ENCODE measurements at places on chromosomes 1 and 21.

GRCh38 chr1:85606414-85606800 is 25.8 kb downstream of the CCN1 start:
- ATAC-seq = no peak

GRCh38 chr1:19619697-19620384 is 24.3 kb upstream of the NBL1 start:
- ATAC-seq = no peak

DNA sequence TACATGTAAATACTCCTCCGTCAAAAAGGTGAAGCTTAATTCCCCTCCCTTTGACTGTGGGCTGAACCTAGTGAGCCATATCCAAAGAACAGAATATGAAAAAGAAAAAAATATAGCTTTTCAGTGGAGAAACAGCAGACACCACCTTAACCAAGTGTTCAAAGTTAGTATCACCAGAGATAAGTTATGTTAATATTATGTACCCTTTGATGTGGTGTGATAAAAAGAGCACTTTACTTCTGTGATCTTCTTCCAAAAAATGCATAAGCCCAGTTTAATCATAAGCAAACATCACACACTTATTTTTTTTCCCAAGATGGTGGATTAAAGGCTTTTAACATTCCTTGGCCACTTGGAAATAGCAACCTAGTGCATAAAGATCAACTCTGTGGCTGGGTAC is 79.4 kb downstream of the SEC16B start:
- ATAC-seq = no peak

- ATAC-seq = no peak
Observed at GRCh38 chr1:222418654-222419053, 129.2 kb downstream of the HHIPL2 start.

GRCh38 chr1:76379506-76379905 is 305.0 kb downstream of the ST6GALNAC3 start:
- ATAC-seq = no peak

GRCh38 chr1:81364088-81364487 is 436.6 kb upstream of the ADGRL2 start:
- ATAC-seq = no peak

DNA sequence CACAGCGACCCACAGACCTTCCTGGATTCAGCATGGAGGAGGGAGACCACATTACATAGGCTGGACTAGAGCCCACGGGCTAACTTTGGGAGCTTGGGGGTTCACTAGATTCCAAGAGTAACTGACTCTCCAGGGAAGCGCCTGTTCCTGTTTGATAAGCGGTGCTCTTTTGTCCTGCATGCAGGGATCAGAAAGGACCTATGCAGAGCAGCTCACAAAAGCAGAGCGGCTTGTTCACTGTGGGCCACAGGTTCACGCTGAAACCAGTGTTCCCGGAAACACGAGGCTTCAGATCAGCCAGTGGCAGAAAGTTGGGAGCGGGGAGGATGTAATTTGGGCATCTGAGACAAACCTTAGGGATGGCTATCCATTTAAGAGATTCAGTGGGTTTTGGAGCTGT is 403.9 kb downstream of the PCP4 start:
- ATAC-seq = no peak

DNA sequence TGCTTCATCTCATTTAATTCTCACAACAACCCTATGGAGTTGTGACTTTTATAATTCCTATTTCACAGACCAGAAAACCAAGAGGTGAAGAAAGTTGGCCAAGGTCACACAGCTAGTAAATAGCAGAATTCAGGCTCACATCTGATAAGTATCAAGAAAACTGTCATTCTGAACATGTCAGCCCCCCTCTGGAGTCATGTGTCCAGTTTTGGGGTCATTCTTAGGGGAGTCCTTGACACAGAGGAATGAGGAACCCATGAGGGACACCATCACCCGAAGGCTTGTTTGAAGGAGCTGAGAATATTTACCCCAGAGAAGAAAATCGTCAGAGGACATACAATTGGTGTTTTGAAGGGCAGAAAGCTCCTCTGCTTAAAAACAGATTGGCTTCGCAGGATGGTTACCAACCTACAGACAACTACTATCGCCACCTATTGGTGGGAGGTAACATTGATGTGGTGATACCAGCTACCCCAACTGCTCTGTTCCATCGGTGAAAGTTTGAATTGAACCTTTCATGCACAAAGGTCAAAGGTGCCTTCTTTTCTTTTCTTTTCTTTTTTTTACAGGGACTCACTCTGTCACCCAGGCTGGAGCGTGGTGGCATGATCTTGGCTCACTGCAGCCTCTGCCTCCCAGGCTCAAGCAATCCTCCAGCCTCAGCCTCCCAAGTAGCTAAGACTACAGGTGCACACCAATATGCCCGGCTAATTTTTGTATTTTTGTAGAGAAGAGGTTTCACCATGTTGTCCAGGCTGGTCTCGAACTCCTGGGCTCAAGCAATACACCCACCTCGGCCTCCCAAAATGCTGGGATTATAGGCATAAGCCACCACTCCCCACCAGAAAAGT is 31.3 kb downstream of the NCMAP start:
- ATAC-seq = peak; percentile 98

DNA sequence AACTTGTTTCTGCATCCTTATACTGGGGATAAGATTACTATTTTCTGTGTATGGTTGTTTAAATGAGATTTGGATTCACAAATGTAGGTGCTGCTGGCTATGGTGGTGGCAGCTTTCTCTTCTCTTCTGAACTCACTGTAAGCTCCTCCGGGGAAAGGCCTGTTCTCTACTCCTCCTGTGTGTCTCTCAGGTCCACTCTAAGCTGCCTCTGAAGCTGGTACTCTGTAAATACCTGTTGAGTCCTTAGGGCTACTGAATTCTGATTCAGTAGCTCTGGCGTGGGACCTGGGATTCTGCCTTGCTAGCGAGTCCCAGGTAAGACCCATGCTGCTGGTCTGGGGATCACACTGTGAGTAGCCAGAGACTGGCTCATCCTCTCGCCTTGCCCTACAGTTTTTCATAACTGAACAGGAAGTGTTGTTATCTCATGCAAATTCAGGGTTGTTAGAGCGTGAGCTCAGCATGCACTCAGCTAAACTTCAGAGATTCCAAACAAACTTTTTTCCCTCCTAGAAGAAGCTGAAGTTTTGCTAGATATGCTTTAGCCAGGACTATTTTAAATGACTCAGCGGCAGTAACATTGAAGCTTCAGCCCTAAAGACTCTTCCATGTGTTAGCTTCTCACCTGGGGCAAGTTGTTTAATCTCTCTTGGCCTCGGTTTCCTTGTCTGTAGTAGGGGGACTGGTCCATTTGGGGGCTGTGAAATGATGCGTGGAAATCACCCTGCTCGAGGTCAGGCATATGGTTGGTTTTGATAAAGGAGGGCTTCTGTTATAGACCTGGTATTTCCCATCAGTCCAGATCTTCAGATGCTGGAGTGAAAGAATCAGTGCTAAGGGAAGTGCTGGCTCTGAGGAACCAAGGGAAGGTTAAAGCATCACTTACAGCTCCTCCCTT is 271.5 kb upstream of the TMEM51 start:
- no peak for ATAC-seq

DNA sequence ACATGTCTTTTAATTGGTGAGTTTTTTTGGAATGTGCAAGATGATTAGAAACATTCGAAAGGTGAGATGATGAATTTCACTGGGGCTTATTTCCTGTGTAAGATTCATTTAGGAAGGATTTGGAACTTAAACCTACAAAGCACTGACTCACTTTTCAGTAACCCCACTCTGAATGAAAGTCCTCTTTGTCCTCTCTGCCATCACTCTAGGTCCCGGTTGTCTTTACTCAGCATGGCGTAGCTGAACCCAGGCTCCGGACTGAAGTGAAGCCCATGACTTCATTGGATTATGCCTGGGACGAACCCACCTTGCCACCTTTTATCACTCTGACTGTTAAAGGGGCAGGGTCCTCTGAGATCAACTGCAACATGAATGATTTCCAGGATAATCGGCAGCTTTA is 139.4 kb downstream of the VPS13D start:
- ATAC-seq = no peak

GRCh38 chr1:167762061-167762746 is 40.4 kb downstream of the MPZL1 start:
- no peak for ATAC-seq

DNA sequence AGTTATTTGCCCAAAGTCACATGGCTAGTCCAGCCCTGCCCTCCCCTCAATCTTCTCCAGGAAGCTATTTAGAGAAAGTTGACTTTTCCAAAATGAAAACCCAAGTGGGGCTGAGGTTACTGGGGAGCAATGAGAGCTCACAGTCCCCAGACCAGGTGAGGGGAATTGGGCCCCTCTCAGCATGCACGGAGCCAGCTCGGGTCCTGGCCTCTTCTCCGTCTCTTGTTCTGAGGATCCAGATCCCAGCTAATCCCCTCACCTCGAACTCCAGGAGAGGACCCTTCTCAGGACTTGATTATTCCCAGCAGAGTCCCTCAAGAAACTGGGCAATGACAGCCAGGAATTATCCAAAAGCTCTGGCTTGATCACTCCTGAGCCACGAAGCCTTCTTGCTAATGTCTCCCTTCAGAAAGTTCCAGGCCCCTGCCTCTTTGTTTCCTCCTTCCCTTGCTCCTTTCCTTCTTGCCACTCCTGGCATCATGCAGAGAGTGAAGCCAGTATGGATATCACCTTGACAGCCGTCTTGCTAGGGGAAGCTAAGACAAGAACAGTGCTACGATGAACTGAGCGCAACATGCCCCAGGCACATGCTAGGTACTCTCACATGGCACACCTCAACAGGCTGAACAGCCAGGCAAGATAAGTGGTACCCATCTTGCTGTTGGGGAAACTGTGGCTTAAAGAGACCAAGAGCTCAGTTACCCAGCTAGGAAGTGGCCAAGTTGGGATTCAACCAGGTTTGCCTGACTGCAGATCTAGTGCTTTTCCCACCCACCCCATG is 51.9 kb downstream of the KLHDC7A start:
- ATAC-seq = no peak

DNA sequence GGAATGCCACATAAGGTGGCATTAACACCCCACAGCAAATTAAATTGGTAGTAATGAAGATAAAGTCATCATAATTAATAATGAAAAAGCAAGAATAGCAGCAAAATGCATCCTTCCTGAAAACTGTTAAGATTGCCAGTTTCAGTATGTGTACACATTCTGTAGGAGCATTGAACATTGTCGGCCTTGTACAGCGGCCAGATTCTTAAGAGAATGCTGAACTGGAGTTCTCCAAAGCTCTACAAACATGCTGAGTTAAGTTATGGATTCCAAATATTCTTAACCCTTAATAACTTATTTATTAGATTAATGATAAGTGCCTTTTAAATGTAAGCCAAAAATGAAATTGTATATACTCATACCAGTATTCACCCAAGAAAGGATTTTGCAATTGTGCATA is 189.9 kb downstream of the AK5 start:
- no peak for ATAC-seq

DNA sequence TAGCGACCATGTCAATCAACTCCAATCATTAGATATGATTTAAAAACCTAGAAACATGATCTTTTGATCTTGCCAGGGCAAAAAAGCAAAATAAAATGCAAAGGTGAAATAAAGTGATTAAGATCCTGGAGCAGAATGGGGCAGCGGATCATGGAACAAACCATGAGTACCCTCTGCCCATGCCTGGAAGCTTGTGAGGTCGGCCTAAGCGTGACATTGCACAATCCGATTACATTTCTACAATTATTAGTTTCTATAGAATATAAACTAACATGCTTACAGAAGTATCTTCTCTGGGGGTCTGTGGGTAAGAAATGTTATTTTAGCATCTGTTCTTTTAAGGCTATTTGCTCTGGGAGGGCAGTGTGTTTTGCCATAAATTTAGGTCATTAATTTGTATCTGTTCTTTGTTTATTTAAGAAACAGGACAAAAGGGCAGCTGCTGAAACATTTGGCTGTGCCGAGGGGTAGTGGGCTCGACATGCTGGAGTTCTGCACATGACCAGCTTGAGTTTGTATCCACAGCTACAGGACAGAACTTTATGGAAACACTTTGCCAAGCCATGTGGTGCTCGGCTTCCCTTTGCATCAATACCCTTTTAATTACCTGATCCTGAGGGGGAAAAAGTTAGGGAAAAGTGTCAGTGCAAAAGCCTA is 55.9 kb downstream of the ZBTB18 start:
- no peak for ATAC-seq

- no peak for ATAC-seq
Observed at GRCh38 chr1:35567947-35568558, 5.1 kb upstream of the TFAP2E start.

GRCh38 chr1:63264161-63264560 is 58.2 kb upstream of the FOXD3 start:
- no peak for ATAC-seq

- ATAC-seq = no peak
Observed at GRCh38 chr21:15018382-15018781, 46.4 kb downstream of the NRIP1 start.

- no peak for ATAC-seq
Observed at GRCh38 chr21:41943851-41944250, 10.0 kb downstream of the C2CD2 start.

DNA sequence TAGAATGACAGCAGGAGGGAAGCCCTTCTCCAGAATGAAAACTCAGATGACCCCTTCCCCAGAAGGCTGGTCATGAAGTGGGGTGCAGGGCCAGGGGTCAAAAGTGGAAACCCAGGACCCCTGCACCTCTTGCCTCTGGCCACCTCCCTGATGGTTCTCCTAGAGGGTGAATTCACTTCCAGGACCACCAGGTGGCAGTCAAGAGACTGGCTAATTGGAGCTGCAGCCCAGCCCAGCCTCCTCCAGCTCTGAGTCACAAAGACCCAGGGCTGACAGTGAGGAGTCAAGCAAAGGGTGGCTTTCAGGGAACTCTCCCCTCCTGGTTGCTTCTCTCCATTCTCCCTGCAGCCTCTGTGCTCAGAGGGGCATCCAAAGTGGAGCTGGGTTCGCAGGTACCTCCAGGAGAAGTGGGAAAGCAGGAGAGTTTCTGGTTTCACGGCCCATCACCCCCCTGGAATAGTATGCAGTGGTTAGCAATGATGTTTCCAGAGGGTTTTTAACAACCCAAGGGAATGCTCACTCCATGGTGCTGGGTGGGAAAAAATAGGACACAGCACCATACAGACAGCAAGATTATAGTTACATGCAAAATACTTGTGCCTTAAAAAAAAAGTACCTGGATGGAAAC is 6.1 kb upstream of the EPHB2 start:
- ATAC-seq = peak; percentile 98

DNA sequence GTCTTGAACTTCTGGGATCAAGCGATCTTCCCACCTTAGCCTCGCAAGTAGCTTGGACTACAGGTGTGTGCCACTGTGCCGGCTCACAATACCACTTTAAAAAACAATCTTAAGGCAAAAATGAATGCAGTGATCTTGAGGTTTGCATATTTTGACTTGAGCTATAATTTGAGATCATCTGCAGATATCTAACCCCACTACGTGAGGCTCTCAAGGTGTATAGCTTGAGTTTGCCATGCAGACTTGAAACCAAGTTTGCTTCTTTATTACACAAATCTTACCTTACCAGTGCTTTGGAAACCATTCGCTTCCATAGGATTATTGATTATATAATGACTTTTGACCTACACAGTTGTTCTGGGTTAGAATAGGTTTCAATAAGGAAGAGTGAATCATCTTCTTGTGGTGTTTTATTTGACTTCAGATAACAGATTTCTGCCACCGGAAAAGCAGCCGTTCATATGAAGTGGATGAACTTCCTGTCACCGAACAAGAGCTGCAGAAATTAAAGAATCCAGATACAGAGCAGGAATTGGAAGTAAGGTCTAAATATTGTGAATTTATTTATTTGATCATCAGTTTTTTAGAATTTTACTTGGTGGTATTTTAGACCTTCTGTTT is 155.1 kb downstream of the VPS13D start:
- ATAC-seq = no peak
